Caudate nucleus (tissue), 63 donors: ENCODE measurements at places on chromosomes 3 and 15.

GRCh38 chr3:62566022-62566557 lies 192.7 kb upstream of the FEZF2 start:
- DNase-seq: no peak

- DNase-seq: no peak
These were observed 277 bp downstream of the FMN1 start for GRCh38 chr15:33194237-33194636.

GRCh38 chr3:22360970-22361369 lies 610.0 kb upstream of the ZNF385D start:
- no peak for DNase-seq

DNA sequence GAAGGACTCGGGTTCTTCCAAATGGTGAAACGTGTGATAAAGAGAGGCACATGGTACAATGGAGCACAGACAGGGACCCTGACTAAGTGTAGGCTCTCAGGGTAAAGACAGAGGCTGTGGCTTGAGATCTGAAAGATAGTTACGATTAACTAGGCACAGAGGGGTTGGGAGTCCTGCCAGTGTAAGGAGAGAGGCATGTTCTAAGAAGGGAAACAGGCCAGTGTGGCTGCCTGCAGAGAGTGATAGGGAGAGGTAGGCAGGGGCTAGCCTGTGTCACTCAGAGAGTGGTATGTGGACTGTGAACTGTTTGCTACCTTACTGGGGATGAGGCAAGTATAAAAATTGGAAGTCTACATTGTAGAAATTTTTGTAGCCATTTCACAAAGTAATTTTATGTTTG lies 109.5 kb downstream of the PEX5L start:
- no peak for DNase-seq

DNA sequence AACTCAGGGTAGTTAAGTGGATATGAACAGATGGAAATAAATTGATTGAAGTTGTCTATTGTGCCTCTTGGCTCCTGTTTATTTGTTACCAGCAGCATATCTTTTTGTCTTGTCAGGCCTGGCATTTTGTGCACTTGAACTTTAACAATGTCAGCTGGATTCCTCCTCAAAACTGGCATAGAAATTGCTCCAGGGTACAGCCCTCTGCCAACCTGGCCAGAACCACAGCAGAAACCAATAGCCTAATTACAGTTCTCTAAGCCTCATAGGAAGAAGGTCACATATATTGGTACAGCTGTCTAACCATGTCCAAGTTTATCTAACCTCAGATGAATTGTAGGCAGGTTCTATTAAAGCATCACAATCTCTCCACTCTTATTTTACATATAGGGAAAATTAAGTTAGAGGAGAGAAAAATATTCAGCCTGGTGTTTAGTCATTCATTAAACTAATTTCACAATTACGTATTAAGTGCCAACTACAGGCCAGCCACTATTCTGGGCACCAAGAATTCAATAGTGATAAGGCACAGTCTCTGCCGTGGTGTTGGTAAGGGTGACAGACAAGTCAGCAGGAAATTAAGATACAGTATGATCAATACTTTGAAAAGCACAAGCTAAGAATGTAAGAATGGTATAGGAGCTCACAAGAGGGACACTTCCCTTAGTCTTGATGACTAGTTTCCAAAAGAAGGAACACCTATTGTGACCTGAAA lies 452.9 kb upstream of the NECTIN3 start:
- DNase-seq: no peak

GRCh38 chr3:140332131-140332530 lies 345.7 kb upstream of the TRIM42 start:
- DNase-seq: no peak

GRCh38 chr3:142801746-142802145 lies 77.9 kb downstream of the TRPC1 start:
- DNase-seq: no peak

DNA sequence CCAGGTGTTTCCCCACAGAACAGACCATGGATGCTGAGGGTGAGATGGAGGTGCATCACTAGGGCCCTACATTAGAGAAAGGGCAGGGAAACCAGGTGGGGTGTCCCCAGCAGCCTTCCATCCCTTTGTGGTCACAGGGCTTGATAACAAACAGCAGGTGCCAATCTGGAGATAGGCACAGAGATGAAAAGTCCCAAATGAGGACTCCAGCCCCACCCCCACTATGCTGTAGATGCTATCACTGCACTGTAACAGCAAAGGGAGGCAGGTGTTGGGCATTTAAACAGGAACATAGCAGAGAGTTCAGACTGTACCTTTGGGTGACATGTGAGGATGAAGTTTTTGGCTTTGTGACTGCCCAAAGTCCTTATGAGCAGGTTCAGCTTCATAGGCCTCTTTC lies 21.4 kb downstream of the IL20RB start:
- DNase-seq: no peak

DNA sequence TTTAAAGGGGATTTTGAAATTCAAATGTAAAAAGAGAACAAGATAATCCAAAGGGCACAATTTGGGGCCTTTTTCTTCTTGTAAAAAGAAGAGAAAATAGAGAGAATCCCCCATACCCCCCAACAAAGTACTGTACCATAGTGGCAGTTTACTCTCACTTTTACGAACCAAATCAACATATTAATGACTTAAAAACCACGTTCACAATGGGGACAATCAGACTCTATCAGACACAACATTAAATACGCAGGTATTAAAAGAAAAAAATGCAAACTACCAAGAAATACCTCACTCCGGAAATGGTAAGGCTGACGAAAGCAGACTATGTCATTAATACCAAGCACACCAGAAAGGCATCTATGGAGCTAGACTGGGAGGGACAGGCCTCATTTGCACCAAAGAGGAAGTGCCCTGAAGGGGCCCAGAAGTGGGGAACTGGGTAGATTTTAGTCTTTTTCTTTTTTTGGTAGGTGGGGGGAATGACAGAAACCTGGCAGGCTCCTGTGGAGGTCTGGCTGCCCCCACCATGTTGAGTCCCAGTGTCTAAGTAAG lies 134.3 kb downstream of the TIGIT start:
- no peak for DNase-seq
